ENCODE measurements at places on chromosomes 6 and 20.
A peak's percentile ranks its signal among the peaks of the same experiment; 100 is the strongest.

DNA sequence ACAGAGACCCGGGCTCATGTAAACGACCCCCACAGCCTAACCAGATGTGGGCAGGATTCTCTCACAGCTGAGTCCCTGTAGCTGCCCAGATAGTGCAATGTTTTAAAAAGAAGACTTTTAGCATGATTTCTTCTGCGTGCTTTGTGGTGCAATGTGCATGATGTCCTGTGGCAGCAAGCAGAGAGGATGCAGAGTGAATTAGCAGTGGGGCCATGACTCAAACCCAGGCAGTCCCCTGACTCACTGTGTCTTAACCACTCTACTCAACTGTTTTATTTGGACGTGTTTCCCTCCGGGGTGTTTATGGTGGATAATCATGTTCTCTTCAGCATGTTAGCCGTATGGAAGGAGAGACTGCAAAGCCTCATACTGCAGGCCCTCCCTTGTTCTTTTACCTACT is 247.9 kb downstream of the SLC24A3 start:
- no peak for DNase-seq

DNA sequence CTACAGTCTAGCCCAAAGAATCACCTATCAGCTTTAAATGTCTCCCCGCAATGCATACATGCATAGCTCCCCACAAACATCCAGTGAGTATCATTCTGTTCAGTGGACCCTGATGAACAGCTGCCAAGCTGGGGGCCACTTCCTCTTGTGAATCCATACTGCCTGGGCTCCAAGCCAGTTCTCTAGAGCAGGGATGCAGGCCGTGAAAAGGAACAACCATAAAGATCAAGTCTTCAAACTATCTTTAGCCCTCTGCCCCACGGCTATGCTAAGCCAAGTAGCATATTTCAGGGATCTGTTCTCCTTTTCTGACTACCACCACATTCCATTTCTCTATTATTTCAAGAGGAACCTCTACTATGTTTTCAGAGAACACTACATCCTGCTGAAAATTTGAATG is 191.7 kb upstream of the BTBD3 start:
- no peak for DNase-seq

- DNase-seq: no peak
Measured at GRCh38 chr6:48031711-48032110, 79.3 kb downstream of the PTCHD4 start.

GRCh38 chr6:148593813-148594170 is 153.0 kb upstream of the UST start:
- DNase-seq: no peak

- DNase-seq: peak; percentile 71
Measured at GRCh38 chr20:50366270-50367103, 143.7 kb upstream of the PTPN1 start.

- DNase-seq: no peak
Measured at GRCh38 chr6:82553863-82554531, 190.4 kb downstream of the TPBG start.

DNA sequence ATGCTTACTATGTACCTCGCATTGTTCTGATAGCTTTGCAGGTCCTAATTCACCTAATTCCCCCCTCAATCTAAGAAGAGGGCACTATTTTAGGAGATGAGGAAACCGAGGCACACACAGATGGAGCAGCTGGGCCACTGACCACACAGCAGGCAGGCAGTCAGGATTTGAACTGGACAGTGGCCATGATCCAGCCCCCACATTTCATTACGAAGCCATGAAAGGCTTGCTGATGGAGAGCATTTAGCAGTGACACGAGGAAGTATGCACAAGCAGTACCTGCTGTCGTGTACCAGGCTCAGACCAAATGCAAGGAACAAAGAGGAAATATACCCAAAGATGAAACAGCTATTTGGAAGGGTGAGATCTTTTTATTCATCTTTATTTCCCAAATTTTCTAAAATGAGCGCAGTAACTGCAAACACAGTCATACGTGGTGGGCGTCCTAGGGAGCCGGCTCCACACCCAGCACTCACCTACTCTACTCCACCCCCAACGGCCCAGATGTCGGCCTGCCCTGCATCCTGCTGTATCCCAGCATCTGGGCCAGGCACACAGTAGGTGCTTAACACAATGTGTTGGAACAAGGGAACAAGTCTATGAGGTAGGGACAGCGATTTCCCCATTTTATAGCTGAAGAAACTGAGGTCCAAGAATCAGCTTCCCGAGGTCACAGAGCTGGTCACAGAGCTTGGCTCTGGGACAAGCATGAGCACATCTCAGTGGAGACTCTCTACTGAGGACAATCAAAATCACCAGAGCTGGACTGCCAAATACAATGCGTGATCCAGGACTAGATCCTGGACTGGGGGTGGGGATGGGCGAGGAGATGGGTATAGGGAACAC is 15.0 kb downstream of the PREX1 start:
- no peak for DNase-seq

DNA sequence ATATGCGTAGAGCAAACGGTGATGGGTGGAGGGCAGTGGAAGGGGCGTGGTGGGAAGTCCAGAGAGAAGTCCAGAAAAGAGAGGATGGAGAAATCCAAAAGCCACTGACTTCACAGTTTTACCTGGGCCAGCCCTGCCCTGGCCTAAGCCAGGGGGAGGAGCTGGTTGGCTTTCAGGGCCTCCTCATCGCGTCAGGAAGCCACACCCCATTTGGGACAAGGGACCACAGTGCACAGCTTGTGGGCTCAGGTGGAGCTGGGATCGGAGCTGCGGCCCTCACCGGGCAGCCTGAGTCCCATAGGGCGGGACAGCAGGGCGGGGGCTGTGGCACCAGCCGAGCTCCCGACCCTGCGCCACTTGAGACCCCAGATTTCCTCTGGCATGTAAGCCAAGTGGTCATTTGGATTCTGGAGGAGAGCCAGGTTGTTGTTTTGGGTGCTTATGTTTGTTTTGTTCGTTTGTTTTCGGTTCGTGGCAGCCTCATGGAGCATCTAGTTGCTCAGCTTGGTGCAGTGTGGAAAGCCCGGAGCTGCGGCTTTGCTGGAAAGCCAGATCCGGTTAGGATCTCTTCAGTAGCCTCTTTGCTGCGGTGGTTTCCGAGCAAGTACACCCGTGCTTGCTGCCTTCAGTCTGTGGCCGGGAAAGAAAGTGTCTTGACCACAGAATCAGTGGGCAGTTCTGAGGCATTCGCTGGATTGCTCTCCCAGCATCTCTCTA is 42.2 kb downstream of the RIOK1 start:
- DNase-seq: no peak

DNA sequence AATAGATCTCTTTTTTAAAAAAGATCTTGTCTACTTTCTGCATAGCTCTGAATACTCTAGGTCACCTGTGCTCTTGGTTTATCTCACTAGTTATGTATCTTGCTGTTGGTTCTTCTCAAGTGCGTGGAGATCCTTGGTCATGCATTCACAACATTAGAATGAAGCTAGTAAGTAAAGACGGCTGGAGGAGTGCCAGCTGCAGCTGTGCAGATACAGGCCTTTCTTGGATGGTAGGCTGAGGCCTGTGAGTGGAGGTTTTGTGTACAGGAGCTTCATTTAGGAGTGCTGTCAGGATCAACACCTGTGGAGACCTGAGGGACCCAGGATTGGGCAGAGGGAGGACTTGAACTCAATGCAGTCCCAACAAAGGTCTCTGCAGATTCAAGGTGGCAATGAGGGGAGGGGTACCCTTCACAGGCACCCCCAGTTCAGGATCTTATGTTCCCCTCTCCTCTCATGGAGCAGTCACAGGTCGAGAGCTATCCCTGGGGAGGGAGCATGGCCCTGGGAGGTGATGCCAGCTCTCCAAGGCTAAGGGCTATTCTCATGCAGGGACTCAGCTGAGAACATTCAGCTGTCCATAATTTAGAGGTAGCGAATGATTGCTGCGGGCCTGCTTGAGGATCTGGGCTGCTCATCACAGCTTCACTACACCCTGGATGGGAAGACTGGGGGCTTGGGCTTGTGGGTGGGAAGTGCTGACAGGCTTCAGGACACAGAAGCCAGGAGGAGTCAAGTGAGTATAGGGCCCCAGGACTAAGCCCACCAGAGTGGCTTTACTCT is 98.9 kb upstream of the ENPP5 start:
- no peak for DNase-seq

- DNase-seq: no peak
Measured at GRCh38 chr6:16109659-16110305, 19.1 kb upstream of the MYLIP start.

DNA sequence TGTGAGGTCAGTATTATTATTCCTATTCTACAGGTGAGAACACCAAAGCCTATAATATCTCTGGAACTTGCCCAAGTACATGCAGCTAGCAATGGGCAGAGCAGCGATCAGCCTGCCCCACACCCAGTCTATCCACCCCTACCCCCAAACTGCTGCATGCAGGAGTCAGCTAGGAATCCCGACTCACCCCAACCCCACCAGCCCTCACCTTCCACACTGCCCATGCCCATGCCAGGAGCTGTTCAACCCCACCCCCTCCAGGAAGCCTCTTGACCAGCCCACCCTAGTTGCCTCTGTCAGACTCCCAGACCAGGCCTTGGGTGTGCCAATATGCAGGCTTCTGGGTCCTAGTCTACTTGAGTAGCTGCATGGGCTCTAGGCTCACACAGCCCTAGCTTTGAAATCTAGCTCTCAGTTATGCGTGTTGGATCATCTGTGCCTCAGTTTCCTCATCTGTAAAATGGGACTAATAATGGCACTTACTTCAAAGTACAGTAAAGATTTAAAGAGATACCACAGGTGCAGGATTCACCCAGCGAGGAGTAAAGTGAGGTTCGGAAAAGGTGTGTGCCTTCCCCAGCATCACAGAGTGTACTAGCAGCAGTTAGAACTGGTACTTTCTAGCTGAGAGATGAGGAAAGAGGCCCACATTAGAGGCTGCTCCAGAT is 173.2 kb downstream of the VEGFA start:
- DNase-seq: no peak

DNA sequence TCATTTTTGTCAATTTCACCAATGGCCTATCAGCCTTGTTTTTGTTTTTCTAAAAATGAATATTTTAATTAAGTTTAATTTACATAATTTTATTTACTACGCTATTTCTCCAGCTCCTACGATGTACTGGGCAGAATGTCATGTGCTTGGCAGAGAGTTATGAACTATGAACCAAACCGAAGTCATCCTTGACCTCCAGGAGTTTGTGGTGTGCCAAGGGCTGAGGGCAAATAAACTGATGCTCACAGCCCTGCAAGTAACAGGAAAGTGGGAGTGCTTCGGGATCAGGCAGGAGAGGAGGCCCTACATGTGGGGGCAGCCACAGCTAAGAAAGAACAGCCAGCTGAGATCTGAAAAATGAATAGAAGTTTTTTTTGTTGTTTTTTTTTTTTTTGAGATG is 38.6 kb downstream of the ZNF217 start:
- DNase-seq: no peak

- peak; percentile 88 for DNase-seq
Measured at GRCh38 chr6:43274916-43275597, 23.0 kb upstream of the SLC22A7 start.

DNA sequence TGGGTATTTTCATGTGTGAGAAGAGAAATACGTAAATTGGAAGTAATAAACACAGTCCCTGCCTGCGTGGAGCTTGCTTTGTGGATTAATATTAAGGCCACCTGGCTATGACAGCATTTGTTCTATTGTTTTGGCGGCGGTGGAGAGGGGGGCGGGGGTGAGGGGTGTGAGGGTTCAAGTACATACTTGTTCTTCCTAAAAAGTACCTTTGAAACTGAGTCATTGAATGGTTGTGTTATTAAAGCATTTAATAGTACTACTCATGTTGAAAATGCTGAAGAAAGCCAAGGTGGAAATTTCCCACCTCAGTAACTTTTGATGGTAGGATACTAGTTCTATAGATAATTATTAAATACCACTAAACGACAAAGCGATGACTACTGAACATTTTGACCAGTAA is 95.0 kb downstream of the FOXC1 start:
- DNase-seq: no peak

DNA sequence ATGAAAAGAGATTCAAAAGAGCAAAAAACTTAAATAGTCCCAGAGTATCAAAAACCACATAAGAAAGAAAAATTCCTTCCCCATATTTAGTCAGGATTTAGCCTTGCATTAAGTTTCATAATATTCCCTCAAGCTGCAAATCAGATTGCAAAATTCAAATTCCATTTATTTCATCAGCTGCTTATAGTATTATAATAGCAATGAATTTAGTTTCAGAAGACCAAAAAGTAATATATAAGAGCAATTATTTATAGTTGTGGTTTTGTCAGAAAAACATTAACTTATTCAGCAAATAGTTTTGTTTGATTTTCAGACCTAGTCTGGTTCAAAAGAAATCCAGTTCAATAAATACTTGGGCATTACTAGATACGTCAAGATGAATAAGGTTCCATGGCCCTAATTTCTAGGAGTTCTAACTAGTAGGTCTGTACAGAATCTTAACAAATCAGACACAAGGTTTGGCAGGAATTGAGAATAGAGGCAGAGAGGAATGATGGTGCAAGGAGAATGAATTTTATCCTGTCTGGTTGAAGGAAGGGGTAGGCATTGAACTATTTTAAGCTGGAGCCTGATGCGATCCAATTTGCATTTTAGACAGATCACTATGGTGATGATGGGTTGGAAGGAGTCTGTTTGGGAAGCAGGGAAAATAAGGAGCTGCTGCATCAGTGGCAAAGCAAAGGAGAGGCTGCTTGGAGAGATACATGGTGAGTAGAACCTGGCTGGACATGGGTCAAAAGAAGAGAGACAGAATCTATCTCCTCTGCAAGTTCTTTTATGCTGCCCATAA is 163.9 kb upstream of the STXBP5 start:
- DNase-seq: no peak

DNA sequence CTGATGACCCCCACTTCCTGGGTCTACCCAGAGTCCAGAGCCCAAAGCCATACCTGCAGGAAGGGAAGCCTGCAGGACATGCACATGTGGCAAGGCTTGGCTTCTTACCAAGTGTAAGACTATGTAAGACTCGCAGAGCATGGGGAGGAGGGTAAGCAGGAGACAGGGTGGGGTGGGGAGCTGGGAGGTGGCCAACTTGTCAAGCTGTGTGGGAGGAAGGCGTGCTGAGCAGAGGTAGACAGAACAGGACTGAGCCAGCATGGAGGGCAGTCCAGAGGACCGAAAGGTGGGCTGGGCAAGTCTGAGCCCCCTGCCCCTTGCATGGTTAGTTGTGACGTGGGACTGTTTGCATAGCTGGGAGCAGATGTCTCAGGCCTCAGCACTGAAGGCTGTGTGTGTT is 53.4 kb upstream of the RNF24 start:
- no peak for DNase-seq

DNA sequence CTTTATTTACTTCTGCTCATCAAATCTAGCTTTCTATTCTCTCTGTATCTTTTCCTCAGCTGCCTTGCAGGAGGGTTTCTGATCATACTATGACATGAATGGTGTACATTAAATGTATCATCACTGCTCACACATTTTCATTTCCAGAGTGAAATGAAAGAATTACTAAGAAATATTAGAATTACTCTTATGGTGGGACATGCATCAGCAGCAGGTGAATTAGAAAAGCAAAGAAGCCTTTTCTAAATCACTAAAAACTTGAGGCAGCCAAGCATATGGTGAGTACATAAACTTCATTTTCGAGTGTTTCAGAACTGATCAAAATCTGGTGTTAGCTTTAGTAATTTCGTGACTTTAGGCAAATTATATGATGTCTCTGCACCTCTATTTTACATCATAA is 23.6 kb downstream of the IL17A start:
- DNase-seq: no peak

- no peak for DNase-seq
Measured at GRCh38 chr6:16224409-16224808, 14.0 kb upstream of the GMPR start.

GRCh38 chr20:61297491-61297890 is 45.4 kb downstream of the CDH4 start:
- DNase-seq: no peak

GRCh38 chr6:45297320-45297719 is 30.8 kb upstream of the RUNX2 start:
- no peak for DNase-seq

GRCh38 chr20:41408156-41408794 is 41.7 kb upstream of the EMILIN3 start:
- DNase-seq: no peak

All from SK-N-SH (cell line).